NCI-H510A treated with DMSO at 0.1 percent for 48 hours (cell line): ENCODE measurements at places on chromosomes 6 and 20.

GRCh38 chr6:128161839-128162238 is 261.0 kb upstream of the THEMIS start:
- DNase-seq: no peak

GRCh38 chr6:135183002-135183531 is 2.0 kb downstream of the MYB start:
- DNase-seq: no peak

GRCh38 chr6:45531999-45532595 is 154.4 kb upstream of the SUPT3H start:
- DNase-seq: no peak

GRCh38 chr20:43534791-43535350 is 24.0 kb upstream of the SGK2 start:
- DNase-seq: no peak

DNA sequence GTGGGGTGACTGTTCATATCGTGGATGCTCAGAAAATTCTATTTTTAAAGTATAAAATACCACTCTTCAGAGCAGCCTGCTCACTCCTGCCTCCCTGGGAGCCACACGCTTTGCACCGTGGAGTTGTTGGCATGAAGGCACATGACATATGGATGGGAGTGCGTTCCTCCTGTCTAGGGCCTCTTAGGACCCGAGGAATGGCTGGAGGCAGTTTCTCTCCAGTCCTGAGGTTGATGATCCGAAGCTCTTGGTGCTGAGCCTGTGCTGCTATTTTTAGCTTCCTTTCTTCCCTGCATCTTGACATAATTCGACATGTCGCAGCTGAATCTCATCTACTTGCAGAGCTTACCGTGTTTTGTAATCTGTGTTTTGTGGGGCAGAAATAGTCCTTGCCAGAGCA is 73.9 kb downstream of the PHACTR3 start:
- DNase-seq: no peak

DNA sequence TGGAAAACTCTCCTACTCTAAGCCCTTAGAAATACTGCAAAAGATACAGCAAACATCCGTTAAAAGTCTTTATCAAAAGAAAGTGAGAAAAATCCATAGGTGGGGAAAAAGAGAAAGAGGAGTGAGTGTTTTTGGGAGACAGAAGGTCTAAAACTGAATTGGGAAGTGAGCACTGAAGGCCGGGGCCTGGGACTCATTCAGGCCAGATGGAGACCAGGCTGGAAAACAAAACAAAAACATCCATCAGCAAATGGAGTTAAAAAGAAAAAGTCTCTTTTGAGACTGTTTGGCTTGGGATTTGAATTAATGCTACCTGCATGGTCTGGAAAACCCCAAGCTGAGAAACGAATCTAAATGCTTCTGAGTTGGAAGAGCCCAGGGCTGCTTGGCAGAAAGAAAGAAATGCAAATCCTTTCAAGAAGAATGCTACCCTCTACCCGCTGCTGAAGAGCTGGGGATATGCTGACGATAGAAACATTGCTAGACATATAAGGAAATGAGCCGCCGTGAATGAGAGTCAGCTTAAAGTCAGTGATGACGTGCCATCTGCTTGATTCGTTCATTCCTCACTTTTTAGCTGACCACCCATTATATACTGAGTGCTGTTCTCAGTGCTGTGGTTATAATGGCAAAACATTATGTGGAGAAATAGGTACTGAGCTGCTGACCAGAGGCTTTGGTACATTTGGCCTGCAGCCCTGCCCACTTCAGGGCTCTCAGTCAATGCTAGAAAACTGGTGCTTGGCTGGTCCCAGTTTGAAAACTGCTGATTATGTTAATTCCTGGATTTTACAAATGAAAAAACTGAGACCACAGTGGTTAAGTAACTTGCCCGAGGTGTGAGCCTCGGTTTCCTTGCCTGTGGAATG is 28.0 kb upstream of the TULP4 start:
- DNase-seq: no peak

DNA sequence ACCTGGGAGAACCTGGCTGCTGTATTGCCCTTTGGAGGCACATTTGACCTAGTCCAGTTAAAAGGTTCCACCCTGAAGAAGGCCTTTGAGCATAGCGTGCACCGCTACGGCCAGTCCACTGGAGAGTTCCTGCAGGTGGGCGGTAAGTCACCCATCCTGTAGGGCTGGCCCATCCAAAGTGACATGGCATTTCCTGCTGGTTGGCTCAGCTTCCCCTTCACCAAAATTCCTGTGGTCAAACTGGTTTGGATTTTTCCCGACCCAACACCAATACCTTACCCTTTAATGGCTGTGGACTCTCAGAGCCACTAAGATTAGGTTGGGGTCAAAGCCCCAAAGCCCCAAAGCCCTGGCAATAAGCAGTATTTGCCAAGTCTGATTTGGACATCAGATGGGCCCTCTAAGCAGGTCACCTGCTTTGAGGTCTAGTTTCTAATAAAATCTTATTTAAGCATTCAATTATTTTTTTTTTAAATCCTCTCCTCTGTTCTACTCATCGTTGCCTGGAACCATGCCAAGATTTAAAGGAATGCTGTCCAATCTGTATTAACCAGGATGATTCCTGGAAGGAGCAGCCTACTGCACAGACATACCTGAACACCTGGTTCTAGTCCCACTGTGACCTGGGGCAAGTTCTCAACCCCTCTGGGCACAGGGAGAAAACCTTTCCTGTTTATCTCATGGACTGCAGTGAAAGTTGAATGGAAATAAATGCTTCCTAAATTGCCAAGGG is 40.8 kb downstream of the NT5E start:
- no peak for DNase-seq

- no peak for DNase-seq
Measured at GRCh38 chr6:15870333-15871043, 207.7 kb upstream of the DTNBP1 start.

DNA sequence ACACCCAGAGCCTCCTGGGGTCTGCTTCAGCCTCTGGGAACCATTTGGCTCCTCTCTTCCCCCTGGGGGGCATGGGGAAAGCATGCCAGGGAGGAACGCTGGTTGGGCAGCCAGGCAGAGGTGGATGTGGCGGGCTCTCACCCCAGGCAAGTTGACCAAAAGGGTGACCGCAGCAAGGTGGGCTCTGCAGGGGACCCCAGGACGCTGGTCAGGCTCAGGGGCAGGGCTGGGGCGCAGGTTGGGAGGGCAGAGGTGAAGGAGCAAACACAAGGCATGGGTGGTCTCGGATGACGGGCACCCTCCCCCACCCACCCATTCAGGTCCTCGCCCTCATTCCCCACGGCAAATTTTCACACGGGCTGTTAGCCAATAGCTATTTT is 30.2 kb upstream of the MRGBP start:
- no peak for DNase-seq

DNA sequence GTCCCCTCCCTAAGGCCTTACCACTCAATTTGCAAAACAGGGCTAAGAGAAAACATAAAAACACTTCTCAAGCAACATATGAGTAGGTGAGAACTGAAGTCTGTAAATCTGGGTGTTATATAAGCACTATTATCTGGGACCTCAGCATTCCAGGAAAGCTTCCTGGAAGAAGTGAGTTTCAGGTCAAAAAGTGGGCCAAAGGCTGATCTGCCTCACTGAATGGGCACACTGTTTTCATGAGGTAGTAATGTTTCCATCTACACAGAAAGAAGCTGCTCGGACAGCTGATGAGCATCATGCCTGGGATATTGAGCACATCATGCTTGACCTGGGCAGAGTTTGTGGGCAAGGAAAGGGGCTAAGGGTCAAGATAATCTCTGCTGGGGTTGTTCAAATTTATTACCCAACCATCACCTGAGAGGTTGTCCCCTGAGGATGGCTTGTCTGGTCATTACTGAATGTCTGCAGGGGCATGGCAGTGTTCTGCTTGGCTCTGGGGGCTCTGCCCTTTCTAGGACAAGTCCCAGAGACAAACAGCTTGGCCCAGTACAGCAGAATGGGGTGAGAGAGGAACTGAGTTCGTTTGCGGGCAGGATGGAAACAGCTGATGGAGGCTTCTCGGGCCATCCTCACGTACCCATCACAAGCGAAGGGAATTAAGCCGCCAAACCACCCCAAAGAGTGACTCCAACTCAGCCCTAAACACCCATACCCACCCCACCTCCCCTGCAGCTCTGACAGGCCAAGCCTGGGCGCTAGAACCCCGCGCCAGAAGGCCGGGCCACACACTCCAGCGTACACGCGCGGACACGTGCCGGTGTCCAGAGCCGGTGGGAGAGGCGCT is 1.2 kb upstream of the SYNJ2 start:
- DNase-seq: no peak

DNA sequence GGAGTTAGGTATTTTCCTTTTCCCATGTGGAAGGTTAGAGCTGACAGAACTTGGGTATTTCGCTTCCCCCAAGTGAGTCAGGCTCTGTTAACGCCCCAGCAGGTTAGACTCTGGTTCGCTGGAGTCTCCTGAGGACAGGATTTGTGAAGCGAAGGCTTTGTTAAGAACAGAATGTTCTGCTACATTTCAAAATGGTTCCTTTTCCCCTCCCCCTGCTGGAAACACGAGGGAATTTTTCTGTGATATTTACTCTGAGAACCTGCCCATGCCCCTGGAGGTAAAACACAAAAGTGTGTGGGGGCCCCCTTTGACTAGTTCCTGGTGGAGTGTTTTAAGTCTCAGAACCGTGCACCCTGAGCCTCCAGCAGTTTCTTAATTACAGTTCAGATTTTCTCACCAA is 731.4 kb upstream of the CITED2 start:
- no peak for DNase-seq

DNA sequence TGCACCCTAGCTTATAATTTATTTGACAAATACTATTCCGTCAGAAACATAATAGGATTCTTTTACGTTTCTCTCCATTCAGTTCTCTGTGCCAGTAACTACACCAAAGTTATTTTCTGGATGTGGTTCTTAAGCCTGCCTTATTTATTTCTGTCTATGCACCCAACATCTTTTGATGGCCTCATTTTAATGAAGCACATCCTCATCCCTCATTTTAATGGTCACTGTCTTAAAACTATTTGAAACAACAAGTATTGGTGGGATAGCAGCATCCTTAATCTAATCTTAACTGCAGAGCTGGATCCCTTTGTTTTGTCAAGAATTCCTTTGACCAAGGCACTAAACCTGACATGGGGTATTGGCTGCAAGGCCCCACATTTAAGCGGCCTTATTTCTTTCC is 11.0 kb downstream of the FAM135A start:
- DNase-seq: no peak

DNA sequence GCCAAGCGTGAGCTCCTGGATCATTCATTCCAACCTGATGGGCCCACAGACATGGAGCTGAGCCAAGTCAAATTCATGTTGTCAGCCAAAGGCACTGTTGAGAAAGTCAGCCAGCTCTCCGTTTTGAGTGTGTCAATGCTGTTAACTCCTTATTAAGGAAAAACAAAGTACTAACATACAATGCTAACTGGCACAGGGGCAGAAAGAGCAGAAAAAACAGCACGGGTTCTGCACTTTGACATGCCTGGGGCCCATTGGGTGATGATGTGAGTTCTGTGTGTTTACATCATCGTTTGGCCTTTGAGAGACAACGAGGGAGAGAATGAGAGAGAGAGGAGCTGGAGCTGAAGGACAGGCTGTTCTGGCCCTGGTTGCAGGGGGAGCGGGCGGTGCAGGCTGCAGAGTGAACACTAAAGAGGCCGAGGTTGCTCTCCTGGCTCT is 85.9 kb downstream of the SMOC2 start:
- no peak for DNase-seq

- DNase-seq: no peak
Measured at GRCh38 chr6:87976616-87977015, 71.0 kb upstream of the SPACA1 start.

DNA sequence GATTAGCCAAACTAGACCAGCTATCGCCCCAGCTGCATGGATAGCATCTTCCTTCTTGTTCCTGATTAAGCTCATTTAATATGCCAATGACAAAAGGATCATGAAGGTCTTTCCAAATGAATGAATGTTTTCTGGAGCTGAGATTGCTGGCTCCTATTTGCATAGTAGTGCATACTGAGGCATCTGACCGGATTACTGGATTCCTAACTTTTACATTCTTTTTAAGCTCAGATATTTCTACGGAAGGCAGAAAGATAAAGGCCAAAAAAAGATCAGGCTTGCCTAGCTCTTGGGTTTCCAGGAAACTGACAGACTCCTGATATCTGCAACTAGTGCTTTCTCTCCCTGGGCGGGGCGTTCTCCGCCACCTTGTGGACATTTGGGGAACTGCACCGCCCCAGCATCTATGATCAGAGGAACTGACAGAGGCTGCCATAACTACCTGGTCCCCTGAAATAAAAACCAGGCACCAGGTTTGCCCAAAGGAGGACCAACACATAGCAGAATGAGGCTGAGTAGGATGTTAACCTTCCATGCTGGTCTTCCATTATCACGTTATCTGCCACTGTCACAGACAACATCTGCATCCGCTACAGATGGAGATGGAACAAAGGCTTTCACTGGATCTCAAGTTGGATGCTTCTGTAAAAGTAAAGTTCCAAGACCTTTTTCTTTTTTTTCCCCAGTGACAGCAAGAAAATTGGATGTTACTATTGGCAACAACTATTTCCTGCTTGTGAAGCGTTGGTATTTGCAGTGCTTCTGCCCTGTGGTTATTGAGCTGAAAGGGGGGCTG is 33.2 kb downstream of the NT5E start:
- DNase-seq: peak; percentile 33

GRCh38 chr6:114142258-114142657 is 171.3 kb upstream of the HDAC2 start:
- no peak for DNase-seq

DNA sequence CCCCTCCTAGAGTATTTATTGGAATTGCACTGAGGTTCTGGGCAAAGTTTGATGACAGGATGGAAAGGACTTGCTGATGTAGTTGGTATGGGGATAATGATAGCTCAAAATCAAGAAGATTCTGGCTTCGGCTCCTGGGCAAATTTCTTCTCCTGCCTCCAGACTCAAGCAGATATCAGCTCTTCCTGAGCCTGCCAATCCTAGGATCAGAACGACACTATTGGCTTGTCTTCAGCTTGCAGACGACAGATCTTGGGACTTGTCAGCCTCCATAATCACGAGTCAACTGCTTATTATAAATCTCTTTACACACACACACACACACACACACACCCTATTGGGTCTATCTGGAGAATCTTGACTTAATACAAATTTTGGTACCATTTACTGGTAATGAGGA is 131.1 kb downstream of the PREX1 start:
- DNase-seq: no peak

- DNase-seq: no peak
Measured at GRCh38 chr6:2877057-2877882, 25.8 kb downstream of the SERPINB9 start.

DNA sequence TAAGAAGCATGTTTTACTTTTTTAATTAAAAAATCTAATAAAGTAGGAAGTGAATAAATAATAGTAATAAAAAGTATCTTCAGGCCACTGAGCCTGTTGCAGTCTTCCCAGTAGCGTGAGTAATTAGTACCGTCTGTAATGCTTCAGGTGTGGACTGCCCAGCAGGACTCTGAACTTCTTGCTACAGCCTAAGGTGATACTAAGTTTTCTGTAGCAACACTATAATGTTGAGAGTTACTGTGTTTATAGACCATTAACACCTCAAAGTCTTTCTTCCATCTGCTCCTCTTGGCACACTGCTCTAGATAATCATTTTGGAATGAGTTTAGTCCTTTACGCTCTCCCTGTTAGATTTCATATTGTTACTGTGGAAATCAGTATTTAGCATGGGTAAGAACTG is 28.4 kb downstream of the VAPB start:
- no peak for DNase-seq

GRCh38 chr6:117495869-117496268 is 13.4 kb downstream of the DCBLD1 start:
- DNase-seq: no peak

- DNase-seq: no peak
Measured at GRCh38 chr6:132675749-132676148, 16.8 kb upstream of the TAAR1 start.
